Activated T-cell treated with anti-CD3 and anti-CD28 coated beads for 1 hour (primary cell): ENCODE measurements at places on chromosomes 1 and 21.
A peak's percentile ranks its signal among the peaks of the same experiment; 100 is the strongest.

DNA sequence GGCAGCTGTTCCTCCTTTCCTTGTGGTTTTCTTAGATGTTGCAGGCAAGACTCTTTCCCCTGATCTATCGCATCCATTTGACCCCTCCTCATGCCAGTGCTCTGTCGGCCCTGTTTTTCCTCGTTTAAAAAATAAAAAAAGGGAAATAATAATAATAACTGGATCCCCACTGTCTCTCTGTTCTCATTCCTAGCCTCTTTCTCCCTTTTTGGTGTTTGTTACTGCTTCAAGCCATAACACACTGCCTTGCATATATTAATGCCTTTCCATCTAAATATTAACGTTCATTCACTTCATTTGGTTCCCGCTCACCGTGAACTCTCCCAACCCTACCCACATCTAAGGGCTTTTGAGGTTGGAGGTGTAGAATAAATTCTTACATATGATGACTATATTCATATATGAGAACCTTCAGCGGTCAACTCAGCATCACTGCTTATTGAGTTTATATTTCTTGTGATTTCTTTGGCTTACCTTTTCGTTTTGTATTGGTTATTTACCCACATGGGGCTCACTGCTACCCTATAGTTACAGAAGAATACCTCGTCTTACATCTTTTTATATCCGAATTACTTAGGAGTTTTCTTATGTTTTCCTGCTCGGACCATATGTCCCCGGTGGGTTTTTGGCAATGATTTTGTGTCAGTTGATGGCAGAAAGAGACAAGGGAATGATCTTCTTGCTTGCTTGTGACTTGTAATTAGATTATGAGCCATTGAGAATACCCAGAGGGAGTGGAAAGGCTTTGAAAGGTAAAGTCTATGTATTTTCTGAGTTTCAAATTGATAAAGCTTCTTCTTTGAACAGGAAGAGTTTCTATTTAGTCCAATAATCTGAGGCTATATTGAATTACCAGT, 805 bp downstream of the ATG4C start:
- no peak for DNase-seq

- DNase-seq: no peak
These were observed 31.8 kb downstream of the ZNF644 start for GRCh38 chr1:90989990-90990389.

DNA sequence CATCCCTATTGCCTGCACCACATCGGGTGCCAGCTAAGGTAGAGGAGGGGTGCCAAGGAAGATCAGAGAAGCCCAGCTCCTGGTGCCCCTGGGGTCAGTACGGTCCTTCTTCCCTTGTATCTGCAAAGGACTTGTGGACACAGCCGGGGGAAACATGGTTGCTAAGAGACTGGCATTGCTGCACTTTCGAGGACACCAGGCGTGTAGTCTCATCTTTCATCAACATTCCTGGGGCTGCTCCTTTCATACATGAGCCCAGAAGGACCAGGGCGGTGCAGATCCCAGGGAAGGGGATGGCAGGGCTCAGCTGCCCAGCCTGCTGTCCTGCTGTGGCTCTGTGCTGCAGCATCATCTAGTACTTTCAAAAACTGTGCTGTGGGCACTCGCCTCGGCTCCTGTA, 61.0 kb downstream of the RUNX1 start:
- no peak for DNase-seq

GRCh38 chr21:45453308-45453950, 48.5 kb downstream of the COL18A1 start:
- no peak for DNase-seq

- DNase-seq: no peak
These were observed 79.0 kb downstream of the SLC45A1 start for GRCh38 chr1:8396786-8397406.

- DNase-seq: no peak
These were observed 17.7 kb downstream of the CMPK1 start for GRCh38 chr1:47351305-47351704.

GRCh38 chr1:210076620-210077019, 138.6 kb downstream of the SYT14 start:
- DNase-seq: no peak

GRCh38 chr1:95321531-95321930, 87.5 kb downstream of the RWDD3 start:
- no peak for DNase-seq

GRCh38 chr1:200962631-200963030, 60.9 kb downstream of the KIF21B start:
- no peak for DNase-seq

DNA sequence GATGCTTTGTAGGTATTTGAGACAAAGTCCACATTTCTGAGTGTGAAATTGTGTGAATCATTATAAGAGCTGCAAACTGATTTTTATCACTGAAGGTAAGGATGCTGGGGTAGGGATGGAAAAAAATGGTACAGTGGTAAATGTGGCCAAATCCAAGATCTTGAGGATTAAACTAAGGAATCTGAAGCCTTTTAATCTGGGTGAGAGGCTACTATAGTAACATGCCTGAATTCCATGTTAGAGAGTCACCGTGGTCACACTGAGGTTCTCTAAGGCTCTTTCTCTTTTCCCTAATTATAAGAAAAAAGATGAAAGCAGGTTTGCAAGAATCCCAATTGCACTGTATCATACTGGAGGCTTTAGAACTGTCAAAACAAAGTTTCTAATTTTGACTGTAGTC, 17.6 kb downstream of the PTGER3 start:
- no peak for DNase-seq

DNA sequence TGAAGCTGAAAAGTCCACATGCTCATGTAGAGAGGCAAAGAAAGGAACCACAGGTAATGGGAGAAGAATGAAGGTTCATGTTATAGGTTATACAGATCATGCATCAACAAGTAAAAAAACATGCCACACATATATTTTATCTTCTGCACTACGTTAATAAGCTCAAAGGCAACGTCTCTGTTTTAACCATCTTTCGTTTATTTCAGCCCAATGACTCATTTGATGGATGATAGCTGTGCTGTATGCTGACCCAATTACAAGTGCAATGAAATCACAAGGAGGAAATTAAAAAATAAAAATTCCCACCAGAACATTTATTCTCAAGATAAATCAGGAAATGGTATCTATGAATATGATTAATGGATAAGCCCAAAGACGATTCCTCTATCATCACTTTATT, 24.6 kb downstream of the XCL1 start:
- DNase-seq: no peak

- DNase-seq: no peak
These were observed 28.2 kb upstream of the MPZL1 start for GRCh38 chr1:167693425-167694045.

GRCh38 chr1:157090196-157090647, 9.4 kb downstream of the ETV3L start:
- peak; percentile 92 for DNase-seq

- DNase-seq: no peak
These were observed 5.5 kb downstream of the PAQR7 start for GRCh38 chr1:25869909-25870606.

GRCh38 chr1:184162281-184162680, 110.8 kb downstream of the TSEN15 start:
- DNase-seq: no peak

DNA sequence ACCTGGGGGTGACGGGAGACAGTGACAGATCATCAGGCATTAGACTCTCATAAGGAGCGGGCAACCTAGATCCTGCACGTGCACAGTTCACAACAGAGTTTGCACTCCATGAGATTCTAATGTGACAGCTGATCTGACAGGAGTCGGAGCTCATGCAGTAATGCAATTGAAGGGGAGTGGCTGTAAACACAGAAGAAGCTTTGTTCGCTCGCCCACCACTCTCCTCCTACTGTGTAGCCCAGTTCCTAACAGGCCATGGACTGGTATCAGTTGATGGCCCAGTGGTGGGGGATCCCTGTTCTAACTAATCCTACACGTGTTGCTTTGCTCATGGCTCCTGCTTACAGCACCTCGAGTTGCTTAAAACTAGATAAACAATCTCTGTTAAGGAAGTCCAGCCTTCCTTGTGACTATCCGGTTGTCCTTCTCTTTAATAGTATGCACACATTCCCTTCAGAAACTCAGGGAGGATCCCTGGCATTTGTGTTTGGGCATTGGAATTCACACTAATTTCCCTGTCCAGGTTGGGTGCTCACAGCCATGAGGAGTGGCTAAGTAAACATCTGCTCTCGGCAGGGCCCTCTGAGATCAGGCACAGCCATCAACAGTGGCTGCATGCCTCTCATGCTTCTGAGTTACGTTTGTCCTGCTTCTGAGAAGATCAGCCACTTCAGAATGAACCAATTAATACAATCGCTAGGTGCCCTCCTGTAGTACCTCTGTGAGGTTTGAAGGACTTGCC, 21.1 kb upstream of the F3 start:
- DNase-seq: no peak

DNA sequence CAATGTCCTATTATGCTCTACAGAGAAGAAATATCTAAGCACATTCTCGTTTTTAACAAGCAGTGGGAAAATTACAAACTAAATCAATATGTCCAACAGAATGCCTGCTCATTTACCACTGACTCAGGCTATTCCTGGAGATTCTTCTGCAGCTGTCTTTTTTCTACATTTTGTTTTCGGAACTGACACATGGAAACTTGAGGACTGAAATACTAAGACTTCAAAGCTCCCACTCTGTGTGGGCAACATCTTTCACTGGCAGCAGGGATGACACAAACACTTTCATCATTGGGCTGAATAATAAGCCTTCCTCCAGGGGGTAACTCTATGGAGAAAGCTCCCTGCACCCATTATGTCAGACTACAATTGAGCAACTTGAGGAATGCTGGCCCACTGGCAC, 175.5 kb upstream of the NCAM2 start:
- DNase-seq: no peak

DNA sequence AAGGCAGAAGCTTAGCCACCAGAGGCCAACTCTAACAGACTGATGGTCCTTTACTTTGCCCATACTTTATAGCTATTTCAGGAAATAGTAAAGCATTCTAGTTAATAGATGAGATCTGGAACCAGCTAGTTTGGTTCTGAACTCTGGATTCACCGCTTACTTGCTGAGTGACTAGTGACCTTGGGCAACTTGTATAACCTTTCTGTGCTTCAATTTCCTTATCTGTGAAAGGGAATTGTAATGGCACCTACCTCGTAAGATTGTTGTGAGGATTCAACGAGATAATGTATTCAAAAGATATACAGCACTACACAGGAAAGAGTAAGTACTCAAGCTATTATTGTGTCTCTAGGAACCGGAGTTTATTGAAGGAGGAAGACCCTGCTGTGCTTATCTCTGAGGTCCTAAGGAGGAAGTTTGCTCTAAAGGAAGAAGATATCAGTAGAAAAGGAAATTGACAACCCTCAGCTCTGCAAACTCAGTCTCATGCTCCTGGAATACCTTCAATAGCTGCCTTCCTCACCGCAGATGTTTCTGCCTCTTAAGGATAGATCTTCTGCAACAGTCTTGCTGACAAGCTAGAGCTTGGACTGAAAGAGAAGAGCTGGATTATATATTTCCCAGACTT, 11.9 kb downstream of the MTFR1L start:
- DNase-seq: no peak

- no peak for DNase-seq
These were observed 111.4 kb downstream of the CACHD1 start for GRCh38 chr1:64581135-64581842.

GRCh38 chr1:19199969-19200604, 10.0 kb downstream of the UBR4 start:
- no peak for DNase-seq

DNA sequence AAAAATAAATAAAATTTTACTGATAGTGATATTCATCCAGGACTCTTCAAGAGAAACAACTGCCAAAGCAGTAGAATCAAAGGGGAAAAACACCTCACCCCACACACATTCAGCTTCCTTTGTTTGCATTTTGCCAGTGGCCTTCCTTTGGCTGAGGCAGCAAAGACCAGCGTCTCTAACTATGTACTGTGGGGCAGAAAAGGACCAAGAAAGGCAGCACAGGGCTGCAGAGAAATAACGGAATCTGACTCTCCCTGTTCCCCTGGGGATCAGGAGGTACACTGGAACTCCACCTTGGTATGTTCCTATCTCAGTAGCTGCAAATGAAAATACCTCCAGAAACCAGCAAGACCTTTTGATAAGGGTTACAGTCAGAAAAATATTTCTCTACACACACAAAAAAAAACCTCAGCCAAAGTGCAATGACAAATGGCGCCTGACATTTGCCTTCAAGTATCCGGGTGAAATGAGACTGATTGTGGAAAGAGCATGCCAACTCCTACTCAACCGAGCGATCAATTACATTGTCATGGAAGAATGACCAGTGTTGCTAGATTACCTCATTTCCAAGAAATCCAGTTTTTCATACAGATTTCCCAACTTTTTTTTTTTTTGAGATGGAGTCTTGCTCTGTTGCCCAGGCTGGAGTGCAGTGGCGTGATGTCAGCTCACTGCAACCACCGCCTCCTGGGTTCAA, 50.9 kb downstream of the TARBP1 start:
- no peak for DNase-seq

DNA sequence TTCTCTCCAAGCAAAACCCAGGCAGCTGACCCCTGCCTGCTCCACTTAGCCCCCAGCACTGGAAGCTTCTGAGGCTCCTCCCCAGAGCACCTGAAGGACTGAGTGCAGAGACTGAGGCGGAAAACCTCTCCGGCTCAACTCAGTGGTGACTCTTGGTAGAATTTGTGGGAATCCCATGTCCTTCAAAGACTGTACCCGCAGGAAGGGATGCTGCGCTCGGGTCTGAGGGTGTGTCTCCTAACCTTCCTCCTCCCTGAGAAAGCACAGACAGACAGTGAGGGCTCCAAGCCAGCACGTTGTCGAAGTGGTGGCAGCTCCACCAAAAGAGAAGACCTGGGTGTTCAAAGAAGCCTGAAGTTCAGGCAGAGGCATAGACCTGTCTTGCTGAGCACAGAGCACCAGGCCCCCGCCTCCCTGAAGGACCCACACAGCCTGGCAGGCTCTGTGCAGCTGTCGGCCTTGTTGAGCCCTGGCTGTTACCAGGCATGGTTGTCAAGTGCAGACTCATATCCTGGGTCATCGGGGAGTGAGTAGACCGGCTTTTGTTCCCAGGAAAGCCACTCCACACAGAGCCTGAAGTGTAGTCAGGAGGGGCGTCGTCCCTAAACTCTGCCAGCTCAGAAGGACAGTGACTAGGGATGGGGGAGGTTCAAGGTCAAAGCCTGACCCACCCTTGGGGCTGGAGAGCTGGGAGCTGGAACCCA, 36.7 kb downstream of the CSMD2 start:
- no peak for DNase-seq

DNA sequence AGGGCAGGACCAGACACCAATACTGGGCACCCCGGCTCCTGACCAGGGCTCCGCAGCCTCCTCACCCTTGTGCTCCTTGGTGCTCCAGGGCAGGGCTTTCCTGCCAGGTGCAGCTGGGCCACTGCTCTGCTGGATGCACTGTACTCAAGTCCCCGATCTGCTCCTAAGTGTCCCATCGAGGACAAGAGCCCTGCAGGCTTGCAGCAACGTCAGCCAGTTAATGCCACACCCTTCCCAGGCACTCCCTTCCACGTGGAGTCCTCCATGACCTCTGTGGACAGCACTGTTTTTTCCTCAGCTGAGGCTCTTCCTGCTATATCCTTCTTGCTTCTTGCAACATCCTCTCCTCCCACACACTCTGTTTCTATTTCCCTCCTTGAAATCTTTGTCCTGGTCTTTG, 94.0 kb upstream of the NGF start:
- DNase-seq: no peak

- DNase-seq: peak; percentile 47
These were observed 312.3 kb upstream of the FAM78B start for GRCh38 chr1:166479052-166479631.
